ENCODE measurements at places on chromosomes 2 and 18.
A peak's percentile ranks its signal among the peaks of the same experiment; 100 is the strongest.

GRCh38 chr2:39875182-39875913 is 96.3 kb upstream of the THUMPD2 start:
- peak; percentile 91 for DNase-seq

DNA sequence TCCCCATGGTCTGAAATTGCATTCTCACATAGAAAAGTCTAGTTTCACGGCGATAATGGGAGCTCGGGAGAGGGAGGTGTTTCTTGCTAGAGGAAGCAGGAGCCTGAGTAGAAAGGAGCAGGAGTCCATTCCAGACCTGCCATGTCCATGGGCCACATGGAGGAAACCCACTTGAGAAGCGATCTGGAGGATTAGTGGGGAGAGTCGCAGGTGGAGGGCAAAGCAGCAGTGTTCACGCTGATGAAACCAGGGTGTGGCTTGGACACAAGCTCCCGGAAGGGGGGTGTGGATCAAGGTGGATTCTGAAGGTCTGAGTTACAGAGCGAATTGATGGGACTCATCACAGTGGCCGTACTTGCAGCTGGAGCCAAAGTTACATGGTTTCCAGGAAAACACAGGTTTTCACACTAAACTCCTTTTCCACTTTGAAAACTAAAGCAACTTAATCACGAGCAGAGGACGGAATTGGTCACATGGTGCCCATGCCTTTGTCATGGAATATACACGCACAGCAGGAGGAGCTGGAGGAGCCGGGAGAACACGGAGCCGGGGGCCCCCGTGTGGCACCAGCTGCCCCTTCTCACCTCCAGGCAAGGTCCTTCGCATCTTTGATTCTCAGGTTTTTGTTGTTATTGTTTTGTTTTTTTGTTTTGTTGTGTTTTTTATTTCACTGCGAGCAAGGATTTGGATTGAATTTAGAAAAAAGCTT is 255.1 kb upstream of the MYT1L start:
- no peak for DNase-seq

DNA sequence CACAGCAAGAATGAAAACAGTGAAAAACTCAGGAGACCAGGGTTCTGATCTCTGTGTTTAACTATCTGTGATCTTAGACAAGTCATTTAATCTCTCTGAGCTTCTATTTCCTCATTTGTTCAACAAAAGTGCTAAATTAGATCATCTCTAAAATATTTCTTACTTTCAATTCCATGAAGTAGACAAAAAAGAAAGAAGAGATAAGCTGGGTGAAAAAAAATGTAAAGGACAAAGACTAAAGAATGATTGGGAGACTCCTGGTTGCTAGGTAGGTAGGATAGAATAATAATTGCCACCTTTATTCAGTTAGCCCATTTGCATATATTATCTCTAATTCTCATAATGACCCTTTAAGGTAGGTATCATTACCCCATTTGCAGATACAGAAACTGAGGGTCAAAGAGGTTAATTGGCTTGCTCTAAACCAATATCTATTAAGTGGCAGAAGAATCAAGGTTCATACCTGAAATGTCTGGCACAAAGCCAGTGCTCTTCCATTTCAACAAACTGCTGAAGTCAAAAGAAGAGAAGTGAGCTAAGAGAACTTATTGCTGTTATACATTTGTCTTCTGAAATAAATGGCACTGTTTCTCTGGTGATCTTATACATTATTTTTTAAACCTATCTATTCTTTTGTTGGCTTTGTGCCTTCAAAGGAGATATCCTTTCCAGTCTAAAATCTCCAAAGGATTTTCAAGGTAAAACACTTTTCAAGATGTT is 141.7 kb downstream of the OTX1 start:
- no peak for DNase-seq

DNA sequence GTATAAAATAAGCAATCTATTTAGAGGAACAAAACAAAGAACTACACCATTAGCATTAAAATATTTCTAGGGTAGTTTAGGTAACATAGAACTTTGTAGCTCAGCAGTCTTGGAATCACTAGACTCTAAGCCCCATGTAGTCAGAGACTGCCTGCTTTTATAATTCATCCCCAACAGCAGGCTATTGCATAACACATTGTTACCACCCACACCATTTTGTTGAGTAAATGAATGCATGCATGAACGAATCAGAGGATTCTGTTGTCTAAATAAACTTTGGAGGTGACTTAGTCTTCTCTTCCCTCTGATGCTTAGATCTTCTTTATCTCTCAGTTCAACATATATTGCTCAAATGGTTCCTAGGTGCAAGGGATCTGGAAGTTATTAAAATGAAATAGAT is 167.6 kb upstream of the TNP1 start:
- no peak for DNase-seq

DNA sequence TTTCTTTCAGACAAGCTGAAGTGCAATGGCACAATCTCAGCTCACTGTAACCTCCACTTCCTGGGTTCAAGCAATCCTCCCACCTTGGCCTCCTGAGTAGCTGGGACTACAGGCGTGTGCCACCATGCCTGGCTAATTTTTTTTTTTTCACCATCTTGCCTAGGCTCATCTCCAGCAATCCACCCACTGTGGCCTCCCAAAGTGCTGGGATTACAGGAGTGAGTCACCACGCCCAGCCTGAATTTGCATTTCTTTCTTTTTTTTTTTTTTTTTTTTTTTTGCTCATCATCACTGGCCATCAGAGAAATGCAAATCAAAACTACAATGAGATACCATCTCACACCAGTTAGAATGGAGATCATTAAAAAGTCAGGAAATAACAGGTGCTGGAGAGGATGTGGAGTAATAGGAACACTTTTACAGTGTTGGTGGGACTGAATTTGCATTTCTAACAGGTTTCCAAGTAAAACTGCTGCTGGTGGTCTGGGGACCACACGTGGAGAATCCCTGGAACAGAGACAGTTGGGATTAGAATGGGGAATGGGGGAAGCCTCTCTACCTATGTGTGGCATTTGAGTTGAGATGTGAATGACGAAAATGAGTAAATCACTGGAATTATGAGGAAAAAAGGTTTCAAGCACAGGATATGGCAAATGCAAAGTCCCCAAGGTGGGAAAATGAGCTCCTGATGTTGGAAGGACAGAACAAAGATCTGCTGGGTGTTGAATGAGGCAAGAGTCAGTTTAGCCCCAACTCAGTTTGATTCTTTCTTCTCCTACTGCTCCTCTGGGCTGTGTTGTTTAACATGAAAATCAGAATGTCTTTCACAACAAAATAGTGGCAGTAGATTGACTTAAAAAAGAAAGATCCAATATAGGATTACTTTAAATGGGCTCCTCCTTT is 88.8 kb upstream of the MAP4K4 start:
- no peak for DNase-seq

- no peak for DNase-seq
These were observed 18.8 kb upstream of the TNS1 start for GRCh38 chr2:218021536-218022071.

DNA sequence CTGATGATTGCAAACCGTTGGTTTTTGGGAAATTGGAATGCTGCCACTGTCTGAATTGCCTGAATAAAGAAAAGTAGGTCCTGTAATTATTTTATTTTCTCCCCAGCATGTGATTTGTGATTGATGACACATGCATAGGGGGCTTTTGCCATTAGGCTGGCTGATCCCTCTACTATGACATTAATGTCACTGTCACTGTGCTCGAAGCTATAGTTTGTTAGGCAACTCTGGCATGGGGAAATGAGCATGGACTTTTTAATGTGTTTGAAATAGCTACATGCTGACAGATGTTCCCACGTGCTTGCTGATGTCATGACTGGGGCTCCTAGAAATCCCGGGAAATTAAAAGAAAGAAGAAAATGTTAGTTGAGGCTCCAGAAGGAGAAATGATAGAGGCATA is 99.1 kb downstream of the HRH4 start:
- DNase-seq = no peak

GRCh38 chr2:156874707-156875106 is 382.8 kb upstream of the GALNT5 start:
- DNase-seq = no peak

DNA sequence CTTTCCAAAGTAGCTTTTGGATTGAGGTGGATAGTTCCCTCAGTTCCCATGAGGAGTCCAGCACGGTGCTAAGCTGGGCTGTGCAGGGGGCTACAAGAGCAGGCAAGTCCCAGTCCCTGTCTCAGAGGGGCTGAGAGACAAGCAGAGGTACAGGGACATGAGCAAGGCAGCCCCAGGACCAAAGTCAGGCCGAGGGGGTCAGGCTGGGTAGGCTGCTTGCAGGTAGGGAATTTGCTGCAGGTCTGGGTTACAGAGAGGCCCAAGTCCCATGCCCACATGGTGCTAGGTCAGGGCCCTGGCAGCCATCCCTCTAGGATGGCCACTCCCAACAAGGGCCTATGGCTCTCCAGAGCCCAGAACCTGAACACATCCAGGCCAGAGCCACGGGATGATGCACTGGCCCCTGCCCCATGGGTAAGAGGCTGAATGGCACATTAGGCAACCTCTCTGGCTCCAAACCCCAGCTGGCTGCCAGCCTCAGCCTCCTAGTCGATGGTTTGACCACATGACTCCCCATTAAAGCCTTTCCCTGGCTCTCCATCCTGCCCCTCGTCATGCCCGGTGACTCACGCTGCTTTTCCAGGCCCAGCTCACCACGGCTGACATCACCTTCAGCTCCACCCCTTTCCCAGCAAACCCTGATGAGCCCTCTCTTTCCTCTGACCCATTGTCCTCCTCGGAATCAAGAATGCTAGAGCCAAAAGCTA is 83.7 kb downstream of the SDC1 start:
- peak; percentile 97 for DNase-seq

DNA sequence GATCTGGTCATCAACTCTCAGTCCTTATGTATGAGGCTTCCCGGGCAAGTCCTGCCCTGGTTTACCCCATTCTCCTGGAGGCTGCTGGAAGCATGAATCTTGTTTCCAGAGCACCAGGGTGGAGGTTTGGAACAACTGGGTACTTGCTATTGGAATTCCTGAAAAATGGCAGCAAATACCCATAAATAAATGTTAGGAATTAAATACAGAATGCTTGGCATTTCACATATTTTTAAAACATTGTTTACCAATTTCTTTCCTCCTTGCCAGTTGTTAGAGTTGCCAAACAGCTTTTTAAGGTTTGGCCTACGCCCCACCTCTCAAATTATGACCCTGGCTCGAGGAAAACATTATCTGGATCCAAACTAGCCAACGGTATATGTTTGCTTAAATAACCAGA is 90.6 kb upstream of the ZCCHC2 start:
- DNase-seq = no peak

GRCh38 chr18:59898093-59898492 is 1.7 kb upstream of the PMAIP1 start:
- no peak for DNase-seq

DNA sequence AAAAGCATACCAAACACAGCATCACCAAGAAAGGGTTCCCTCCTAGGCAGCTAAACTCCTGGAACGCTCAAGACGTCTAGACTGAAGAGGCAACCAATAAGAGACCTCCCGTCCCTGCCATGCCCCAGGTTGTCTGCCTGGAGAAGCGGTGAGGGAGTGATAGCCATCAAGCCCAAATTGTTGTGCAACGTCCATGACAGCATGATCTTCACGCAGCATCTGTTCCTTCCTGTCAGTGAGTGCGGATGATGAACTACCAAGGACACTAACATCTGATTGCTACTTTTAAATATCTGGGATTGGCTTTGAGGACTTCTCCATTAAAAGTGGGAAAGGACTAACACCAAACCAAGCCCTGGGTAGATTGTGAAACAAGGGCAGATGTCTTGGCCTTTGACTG is 149.7 kb downstream of the TXNL1 start:
- no peak for DNase-seq

DNA sequence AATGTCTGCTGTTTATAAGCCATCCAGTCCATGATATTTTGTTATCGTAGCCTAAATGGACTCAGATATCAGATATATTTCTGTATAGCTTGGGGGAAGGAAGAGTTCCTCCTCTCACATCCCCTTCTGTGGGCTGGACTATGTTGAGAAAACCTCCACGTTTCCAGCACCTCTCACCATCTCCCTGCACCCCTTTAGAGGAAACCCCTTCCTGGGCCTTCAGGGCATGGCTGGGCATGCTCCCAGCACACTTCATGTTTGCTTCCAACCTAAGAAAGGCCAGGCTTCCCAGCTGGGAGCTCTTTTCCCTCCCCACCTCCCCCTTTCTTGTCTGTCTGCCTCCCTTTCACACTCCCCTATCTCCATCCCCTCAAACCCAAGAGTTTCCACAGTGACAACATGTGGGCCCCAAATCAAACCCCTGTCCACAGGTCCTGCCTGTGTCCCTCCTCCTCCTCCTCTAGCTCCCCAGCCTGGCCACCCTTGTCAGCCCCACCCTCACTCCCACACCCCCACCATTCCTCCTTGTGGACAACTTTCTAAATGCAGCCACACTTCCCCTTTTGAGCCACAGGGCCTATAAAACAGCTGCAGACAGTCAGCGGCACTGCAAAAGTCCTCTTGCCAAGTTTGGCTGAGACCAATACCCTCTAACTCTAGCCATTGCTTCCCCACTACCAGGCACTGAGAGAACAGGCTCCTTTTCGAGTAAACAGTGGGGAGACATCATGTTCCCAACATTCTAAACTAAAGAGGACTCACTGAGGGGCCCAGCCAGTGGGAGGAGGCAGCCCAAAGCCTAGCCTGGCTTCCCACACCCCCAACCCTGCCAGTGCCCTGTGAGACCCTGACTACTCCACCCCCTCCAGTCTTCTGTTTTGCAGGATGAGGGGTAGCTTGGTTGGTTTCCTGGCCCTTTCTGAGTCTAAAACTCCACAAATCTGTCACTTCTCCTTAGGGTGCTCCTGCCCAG is 120.5 kb downstream of the ZFP36L2 start:
- peak; percentile 94 for DNase-seq

GRCh38 chr2:61853086-61853846 is 594 bp downstream of the FAM161A start:
- peak; percentile 91 for DNase-seq

DNA sequence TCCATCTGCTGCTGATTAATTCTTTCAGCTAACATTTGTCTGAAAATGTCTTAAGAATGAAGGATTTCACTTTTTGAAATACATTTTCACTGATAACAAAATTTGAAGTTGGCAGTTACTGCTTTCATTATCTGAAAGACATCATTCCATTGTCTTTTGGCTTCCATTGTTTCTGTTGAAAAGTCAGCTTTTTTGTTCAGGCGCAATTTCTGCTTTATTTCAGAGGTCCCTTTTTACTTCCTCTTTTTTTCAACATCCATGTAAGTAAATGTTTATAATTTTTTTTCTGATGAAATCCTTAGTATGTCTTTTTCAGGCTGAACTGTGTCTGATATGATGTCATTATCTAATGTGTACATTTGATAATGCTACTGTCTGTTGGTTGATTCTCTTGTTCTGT is 184.2 kb downstream of the RND3 start:
- DNase-seq = no peak

DNA sequence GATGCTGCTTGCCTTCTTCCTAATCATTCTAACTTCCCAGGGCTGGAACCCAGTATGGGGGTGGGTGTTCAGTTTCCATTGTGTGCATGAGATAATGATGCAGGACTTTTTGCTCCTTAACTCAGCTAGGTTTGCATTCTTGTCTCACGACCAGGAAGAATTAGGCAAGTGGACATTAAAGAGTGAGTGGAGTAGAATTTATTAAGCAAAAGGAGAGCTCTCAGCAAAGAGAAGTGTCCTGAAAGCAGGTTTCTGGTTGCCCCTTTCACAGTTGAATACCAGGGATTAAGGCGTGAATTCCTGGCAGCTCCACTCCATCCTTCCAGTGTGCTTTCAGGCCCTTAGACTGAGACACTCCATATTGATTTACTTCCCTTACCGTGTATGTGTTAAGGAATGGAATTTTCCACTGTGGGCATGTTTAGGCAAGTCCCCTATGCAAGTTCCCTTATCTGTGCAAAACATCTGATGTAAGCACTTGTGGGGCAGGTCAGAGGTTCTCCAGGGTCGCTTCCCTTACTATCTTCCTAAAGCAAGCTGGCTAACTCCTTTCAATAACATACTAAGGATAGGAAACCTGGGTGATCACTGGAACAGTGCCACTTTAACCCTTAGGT is 126.5 kb downstream of the GPR39 start:
- DNase-seq = no peak

Data from osteoblast (primary cell).